ENCODE measurements at places on chromosomes 12 and 14.

- DNase-seq = no peak
Measured at GRCh38 chr12:90959032-90959431, 4.1 kb upstream of the CCER1 start.

DNA sequence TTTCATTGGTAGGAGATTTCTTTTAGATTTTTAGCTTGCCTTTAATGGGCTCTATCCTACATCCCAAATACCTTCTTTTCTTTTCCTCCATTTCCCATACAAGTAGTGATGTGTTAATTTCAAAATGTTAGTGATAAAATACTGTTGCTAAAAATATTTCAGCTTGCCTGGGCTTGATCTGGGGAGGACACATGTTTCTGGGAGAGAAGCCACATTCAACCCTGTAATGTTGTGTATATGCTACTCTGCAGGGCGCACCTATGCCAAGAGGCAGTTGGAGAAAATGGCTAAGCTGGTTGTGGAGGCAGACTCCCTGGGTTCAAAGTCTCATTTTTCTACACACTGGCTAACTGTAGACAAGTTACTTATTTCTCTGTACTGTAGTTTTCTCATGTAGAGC lies 26.3 kb downstream of the FLRT2 start:
- no peak for DNase-seq

- DNase-seq = no peak
Measured at GRCh38 chr12:92597997-92598396, 104.8 kb upstream of the PLEKHG7 start.

DNA sequence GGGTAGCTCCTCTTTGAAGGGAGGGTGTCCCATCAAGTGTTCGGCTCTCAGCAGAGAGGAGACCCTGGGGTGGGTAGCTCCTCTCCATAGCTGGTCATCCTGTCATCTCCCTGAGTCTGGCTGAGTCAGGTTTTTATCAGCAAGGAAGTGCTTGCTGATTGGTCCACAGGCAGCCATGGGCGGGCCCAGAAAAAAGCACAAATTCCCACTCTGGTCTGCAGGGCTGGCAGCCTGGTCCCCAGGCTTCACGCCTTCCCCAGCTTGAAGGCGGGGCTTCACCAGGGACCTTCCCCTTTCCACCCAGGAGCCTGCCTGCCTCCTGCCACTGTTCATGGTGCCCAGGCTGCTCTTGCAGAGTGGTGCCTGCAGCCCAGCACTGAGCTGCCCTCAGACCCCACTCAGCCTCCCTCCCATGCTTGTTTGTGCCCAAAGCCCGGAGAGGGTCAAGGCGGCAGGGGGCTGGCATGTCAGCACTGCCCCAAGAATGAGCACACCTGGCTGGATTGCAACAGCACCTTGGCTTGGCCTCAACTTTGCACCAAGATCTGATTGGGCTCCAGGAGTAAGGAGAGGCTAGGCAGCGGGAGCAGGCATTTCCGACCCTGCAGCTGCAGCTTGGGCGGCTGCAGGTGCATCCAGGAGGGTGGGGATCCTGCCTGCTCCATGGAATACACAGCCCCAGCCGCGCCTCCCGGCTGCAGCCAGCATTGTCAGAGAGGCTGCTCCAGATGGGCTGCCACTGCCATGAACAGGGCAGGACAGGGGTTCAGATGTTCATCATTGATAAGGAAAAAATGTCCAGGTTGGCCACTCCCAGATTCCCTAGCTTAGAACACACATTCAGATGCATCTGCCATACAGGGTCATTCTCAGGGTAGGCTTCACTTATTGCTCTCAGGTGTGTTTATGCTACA lies 22.0 kb upstream of the WDR89 start:
- DNase-seq = no peak

DNA sequence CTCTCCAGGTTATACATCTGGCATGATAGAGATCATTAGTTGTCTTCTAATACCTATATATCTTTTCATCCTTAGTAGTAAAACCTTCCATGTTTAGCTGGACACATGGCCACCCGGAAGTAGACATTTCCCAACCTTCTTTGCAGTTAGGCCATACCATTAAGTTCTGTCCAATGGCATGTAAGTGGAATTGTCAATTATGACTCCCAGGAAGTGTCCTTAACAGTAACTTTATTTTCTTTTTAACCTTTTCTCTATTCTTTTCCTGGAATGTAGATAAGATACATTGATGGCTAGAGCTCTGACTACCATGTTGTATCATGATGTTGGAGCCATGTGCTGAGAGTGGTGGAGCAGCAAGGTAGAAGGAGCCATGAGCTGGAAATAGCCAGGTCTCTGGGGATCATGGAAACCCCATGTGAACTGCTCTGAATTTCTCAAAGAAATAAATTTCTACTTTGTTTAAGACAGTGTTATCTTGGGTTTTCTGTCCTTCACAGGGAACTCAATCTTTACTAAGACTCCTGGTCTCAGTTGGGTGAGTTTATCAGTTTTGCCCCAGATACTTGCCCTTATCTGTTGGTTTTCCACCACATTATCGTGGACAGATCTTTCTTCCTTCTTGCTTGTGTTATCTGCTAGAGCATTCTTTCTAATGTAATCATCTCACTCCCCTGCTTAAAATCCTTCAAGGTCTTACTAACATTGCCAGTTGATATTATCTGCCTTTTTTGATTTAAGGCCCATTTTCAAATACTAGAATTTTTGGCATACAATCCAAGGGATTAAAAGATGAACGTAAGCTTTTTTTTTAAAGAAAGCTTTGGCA lies 5.1 kb upstream of the LTA4H start:
- no peak for DNase-seq

DNA sequence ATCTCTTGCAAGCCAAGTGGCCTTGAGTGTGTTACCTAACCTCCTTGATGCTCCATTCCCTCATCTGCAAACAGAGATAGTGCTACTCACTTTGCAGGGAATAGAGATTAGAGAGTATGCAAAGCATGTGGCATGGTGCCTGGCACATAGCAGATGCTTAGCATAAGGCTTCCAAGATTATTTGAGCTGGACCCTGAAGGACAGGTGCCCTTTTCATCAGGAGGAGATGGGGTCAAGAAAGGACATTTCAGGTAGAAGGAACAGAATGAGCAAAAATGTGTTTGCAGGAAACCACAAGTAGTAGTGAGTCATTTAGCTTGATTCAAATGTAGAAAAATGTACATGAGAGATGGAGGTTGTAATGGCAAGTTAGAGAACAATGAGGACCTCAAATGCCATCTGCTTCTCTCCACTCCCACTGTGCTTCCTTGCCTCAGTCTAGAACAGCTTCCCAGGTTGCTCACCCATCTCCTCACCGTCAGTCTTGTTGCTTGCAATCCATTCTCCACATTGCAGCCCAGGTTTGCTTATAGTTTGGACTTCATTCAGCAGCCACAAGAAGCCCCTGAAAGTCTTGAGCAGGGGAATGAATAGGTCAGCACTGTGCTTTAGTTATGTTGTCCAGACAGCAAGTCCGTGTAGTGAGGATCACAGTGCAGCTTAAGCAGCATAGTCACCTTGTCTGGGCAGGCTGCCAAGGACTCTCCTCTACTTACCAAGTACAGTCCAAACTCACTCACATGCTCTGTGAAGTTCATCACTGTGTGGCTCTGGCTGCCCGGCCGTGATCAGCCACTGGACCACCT lies 536.3 kb upstream of the CCDC196 start:
- no peak for DNase-seq

DNA sequence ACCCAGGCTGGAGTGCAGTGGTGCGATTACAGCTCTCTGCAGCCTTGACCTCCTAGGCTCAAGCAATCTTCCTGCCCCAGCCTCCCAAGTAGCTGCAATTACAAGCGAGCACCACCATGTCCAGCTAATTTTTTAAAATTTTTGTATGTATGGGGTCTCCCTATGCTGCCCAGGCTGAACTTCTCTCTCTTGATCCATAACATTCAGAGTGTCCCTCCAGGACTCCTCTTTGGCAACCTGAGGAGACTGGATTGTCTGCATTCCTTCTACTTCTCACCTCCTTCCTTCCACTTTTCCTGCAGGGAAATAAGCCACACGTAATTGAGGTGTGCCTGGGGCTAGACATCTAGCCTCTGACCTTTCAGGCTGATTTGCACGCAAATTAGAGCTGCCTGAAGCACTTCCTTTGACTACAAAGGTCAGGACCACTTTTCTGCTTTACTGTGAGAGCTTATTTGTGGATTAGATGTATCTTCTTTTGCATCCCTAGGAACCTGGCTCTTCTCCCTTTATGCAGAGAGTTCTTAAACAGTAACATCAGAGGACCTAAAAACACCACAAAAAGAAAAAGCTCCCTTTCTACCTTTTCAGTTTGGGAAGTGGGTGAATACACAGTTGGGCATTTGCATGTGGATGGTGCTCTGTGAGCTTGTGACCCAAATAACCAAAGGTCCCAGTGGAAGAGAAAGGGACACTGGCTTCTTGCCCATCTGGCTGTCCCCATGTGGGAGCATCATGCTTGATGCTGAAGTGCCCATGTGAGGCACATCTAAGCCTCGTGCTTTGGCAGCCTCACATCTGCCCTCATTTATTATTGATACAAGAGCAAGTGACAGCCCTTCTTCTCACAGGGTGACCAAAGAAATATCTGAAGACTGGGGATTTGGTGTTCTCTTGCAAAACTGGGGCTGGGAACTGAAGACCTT lies 33.5 kb downstream of the PYGL start:
- no peak for DNase-seq

GRCh38 chr12:83005534-83006197 lies 319.0 kb downstream of the TMTC2 start:
- no peak for DNase-seq

- DNase-seq = no peak
Measured at GRCh38 chr14:104390941-104391901, 188.3 kb upstream of the C14orf180 start.

GRCh38 chr14:26522967-26523366 lies 74.9 kb downstream of the NOVA1 start:
- DNase-seq = no peak

DNA sequence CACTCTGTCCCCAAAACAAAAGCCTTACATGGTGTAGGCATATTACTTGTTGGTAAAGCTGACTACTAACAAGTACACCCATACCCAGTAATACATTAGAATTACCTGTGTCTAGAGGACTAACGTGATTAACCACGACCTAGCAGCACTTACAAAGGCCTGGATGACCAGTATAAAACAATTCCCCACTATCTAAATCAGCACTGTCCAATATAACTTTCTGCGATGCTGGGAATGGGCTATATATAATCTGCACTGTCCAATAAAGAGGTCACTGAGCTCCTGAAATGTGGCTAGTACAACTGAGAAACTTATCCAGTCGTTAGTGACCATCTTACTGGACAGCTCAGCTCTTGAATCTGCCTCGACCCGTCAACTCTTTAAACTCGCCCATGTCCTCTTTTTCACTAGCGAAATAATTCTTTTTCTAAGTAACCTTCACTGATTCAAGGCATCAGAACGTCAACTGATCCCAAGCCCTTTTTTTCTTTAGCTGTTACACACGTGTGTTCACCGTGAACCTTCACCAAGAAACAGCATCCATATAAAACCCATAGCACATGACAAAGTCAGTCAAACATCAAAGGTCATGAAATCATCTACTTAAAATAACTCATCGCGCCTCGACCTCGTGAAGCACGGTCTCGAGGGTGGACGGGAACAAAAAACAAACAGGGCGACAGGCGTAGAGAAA lies 905 bp upstream of the CIPC start:
- DNase-seq = no peak

GRCh38 chr12:113109360-113109759 lies 26.2 kb downstream of the RASAL1 start:
- no peak for DNase-seq

DNA sequence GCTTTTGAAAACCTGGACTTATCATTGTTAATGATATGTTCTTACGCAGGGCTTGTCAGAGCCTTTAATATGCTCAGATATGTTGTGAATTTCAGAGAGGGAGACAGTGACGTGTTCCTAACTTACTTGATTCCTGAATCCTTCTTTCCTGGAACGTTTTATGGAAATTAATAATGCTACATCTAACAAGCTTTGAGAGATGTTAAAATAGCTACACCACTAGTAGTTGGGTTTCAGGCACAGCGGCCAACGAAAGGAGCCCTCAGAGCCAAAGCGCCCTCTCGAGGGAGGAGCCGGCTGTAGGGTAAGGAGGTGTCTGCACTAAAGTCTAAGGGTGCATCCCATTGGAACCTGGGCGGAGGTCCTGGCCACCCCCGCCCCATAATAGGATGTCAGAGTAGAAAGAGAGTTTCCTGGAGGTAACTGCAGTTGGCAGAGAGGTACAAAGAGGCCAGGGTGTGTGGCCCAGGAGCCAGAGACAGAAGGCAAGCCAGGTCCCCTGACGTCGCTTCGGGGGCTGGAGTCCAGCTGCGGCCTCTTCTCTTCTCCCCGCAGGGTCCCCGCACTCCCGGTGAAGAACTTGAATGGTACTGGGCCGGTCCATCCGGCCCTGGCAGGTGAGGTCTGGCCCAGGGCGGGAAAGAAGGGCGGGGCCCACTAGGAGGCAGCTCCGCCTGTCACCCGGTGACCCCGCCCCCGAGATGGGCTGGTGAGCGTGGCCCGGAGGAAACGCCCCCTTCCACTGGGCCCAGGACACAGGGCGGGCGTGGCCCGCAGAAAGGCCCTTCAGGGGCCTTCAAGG lies 36.3 kb downstream of the DTX1 start:
- no peak for DNase-seq

GRCh38 chr12:5571115-5571514 lies 139.2 kb downstream of the NTF3 start:
- no peak for DNase-seq

GRCh38 chr12:68432622-68433021 lies 100.5 kb upstream of the MDM1 start:
- DNase-seq = no peak

GRCh38 chr12:91551927-91552326 lies 369.3 kb upstream of the DCN start:
- no peak for DNase-seq

GRCh38 chr14:55088356-55088755 lies 36.9 kb downstream of the MAPK1IP1L start:
- no peak for DNase-seq

GRCh38 chr14:92645841-92646478 lies 102.5 kb downstream of the LGMN start:
- DNase-seq = no peak

DNA sequence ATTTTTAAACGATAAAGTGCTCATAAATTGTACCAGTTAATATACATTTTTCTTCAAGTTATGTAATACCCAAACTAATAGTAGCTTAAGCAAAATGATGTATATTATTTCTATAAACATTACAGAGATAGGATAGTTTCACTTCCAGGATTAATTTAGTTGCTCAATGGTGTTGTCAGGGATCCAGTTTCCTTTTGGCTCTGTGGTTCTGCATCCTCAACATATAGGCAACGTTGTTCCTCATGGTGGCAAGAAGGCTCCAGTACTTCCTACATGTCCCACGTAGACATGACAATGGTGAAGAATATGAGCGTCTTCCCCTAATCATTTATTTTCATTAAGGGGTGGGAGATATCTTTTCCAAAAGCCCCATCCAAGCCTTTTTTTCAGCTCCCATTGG lies 60.7 kb upstream of the DCD start:
- DNase-seq = no peak

- no peak for DNase-seq
Measured at GRCh38 chr12:121509339-121509738, 71.5 kb downstream of the KDM2B start.
